ENCODE measurements at places on chromosomes 1 and 21. TPM values are rescaled to one million over a fixed set of nuclear protein-coding genes. Genes with fewer than 3 reads are reported as not detected.

GRCh38 chr1:158053276-158053675, 59.8 kb downstream of the KIRREL1 start:
- no peaks in the 10 kb centered on the region for H3K27me3 ChIP-seq
- H3K27ac ChIP-seq, result no peak overlapping the region
- H3K4me1 ChIP-seq, result peaks cover 28% of the 10 kb centered on the region

GRCh38 chr1:174964261-174964971, 35.3 kb upstream of the CACYBP start:
- no peaks in the 10 kb centered on the region for H3K36me3 ChIP-seq
- H3K27ac ChIP-seq, result peak overlapping the region; percentile 74
- H3K27me3 ChIP-seq, result no peaks in the 10 kb centered on the region
- peak; percentile 79 for DNase-seq
- peaks cover 10% of the 10 kb centered on the region for H3K4me1 ChIP-seq

GRCh38 chr21:40936178-40936577, 89.2 kb upstream of the DSCAM start:
- H3K4me1 ChIP-seq, result peaks cover 11% of the 10 kb centered on the region
- no peaks in the 10 kb centered on the region for H3K27me3 ChIP-seq
- H3K36me3 ChIP-seq, result no peaks in the 10 kb centered on the region

- H3K4me3 ChIP-seq, result no peak overlapping the region
- no peak for DNase-seq
- H3K27ac ChIP-seq, result no peak overlapping the region
Measured at GRCh38 chr1:196160066-196160795, 448.0 kb downstream of the KCNT2 start.

DNA sequence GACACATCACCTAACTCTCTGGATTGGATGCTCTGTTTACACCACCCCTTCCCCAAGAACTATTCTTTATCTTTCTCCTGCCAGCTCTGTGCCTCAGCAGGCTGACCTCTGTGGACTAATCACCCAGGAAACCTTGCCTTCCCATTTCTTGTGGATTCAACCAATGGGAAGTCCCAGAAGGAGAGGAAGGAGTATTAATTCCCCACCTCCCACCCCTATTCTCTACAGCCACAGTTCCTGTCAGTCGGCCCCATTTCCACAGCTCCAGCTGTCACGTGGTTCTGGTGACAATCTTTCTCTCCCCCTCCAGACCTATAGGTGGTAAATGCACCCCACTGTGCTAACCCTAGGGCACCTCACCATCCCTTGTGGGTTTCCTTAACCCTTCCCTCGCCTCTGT, 46.8 kb upstream of the SSBP3 start:
- no peak overlapping the region for H3K4me3 ChIP-seq
- H3K27ac ChIP-seq, result no peak overlapping the region
- no peaks in the 10 kb centered on the region for H3K36me3 ChIP-seq
- H3K27me3 ChIP-seq, result no peaks in the 10 kb centered on the region
- H3K4me1 ChIP-seq, result no peaks in the 10 kb centered on the region

- H3K27ac ChIP-seq, result peak overlapping the region; percentile 78
- H3K4me3 ChIP-seq, result no peak overlapping the region
- peaks cover 44% of the 10 kb centered on the region for H3K4me1 ChIP-seq
- no peaks in the 10 kb centered on the region for H3K27me3 ChIP-seq
- peaks cover 10% of the 10 kb centered on the region for H3K36me3 ChIP-seq
- no peak for DNase-seq
Measured at GRCh38 chr1:15431571-15431948, 6.7 kb upstream of the CTRC start.

- peaks cover 8% of the 10 kb centered on the region for H3K27me3 ChIP-seq
- peak; percentile 84 for DNase-seq
- no peak overlapping the region for H3K4me3 ChIP-seq
- peaks cover 79% of the 10 kb centered on the region for H3K4me1 ChIP-seq
Measured at GRCh38 chr1:41404308-41404761, 43.1 kb downstream of the FOXO6 start.

GRCh38 chr1:82483146-82483545, 682.4 kb downstream of the ADGRL2 start:
- no peak overlapping the region for H3K27ac ChIP-seq
- H3K27me3 ChIP-seq, result no peaks in the 10 kb centered on the region
- no peak for DNase-seq
- no peak overlapping the region for H3K4me3 ChIP-seq
- H3K36me3 ChIP-seq, result no peaks in the 10 kb centered on the region

DNA sequence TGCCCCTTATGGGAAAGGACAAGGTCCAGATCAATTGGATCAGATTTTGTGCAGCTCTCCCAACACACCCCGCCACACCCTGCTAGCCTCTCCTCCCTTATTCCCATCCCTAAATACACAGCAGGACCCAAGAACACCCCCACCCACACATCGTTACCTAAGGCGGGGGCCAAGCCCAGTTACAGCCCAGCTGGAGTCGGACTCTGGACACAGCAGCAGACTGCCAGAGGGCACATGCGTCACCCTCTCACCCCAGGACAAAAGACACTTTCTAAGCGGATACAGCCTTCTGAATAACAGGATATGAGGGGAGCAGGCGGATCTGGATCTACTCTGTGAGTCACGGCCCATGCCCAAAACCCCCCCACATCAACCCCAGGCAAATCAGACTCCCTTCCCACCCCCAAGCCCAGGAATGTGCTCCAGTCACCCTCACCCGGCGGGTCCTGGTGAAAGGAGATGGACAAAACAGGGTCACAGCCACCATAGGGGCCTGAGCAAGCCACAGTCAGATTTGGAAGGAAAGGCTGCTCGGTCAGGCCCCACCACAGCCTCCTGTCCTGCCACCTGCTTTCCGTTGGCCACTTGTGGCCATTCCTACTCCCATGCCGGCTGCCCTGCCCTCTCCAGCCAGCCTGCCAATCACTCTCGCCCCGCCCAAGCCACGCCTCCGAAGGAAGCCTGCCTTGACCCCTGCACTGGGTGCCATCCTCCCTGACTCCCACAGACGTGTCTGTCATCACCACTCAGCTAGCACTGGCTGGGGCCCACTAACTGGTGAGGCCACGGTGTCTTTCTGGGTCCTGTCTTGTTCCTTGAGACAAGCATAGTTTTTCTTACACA, 4.0 kb downstream of the S100A16 start:
- H3K4me1 ChIP-seq, result peaks cover 51% of the 10 kb centered on the region
- H3K27me3 ChIP-seq, result no peaks in the 10 kb centered on the region
- peak overlapping the region; percentile 88 for H3K27ac ChIP-seq

DNA sequence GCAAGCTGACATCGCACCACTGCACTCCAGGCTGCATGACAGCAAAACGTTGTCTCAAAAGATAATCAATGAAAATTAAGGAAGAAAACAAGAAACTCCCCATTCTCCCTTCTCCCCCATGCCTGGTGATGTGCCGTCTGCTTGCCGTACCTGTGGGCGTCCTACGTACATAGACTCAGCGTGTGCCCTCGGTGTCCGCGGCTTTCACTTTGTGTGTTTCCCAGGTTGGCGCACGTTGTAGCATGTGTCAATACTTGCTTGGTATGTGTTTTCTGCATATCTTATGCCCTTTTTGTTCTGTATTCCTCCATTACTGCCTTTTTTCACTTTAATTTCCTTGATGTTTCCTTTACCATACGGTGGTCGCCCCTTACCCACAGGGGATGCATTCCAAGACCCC, 53.8 kb downstream of the PCNT start:
- H3K4me1 ChIP-seq, result peaks cover 22% of the 10 kb centered on the region
- no peak overlapping the region for H3K27ac ChIP-seq
- DNase-seq, result no peak
- no peaks in the 10 kb centered on the region for H3K27me3 ChIP-seq

DNA sequence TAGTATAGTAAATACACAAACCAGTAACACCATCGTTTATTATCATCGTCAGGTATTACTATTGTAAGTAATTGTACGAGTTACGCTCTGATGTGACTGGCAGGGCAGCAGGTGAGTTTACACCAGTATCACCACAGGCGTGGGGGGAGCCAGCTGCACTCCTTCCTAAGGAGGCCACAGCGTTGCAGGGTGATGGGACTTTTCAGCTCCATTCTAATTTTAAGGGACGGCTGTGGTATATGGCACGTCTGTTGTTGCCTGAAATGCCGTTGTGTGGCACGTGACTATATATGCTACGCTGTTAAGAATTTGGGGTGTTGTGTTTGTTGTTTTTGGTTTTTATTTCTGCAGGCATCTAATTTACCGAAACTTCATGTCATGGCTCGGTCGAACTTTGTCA, 164.8 kb upstream of the COL6A1 start:
- no peaks in the 10 kb centered on the region for H3K36me3 ChIP-seq
- H3K27ac ChIP-seq, result no peak overlapping the region
- no peak for DNase-seq
- H3K27me3 ChIP-seq, result peaks cover 2% of the 10 kb centered on the region

DNA sequence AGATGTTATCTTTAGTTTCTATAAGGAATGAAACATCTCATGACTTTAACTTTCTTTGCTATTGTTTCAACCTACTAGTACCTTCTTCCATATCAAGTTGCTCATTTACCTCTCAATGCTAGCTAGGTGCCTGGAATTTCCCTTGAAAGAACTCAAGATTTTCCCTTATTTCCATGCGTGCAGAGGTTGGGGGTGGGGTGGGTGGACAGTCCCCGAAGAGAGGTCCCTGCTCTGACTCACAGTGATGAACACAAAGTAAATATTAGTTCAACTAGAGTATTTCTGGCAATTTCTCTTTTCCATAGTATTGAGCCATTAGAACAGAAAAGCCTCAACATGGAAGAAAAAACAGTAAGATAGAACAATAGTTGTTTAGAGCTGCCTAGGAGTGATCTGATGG, 239.0 kb upstream of the ZP4 start:
- H3K36me3 ChIP-seq, result no peaks in the 10 kb centered on the region
- no peaks in the 10 kb centered on the region for H3K27me3 ChIP-seq
- H3K4me1 ChIP-seq, result no peaks in the 10 kb centered on the region
- no peak overlapping the region for H3K4me3 ChIP-seq

GRCh38 chr1:40750451-40750908, 33.1 kb upstream of the KCNQ4 start:
- DNase-seq, result no peak
- H3K27ac ChIP-seq, result no peak overlapping the region
- H3K36me3 ChIP-seq, result peaks cover 49% of the 10 kb centered on the region
- H3K4me1 ChIP-seq, result no peaks in the 10 kb centered on the region
- H3K27me3 ChIP-seq, result no peaks in the 10 kb centered on the region

DNA sequence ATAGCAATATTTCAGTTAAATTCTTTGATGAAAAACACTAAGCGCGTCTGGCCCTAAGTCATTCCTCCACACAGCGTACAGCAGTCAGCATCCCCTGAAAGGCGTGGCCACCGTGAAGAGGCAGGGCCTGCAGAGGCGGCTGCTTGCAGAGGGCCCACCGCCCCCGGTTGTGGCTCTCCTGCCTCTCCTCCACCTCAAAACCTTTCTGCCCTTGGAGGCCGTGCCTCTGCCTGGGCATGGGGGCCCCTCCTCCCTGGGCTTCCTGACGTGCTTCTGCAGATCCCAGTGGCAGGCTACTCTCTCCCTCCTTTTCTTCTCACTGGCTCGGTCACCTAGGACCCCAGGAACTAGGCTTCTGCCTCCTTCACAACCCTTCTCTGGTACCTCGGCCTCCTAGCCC, 16.2 kb downstream of the CLSTN1 start:
- DNase-seq, result no peak
- no peaks in the 10 kb centered on the region for H3K36me3 ChIP-seq
- peaks cover 2% of the 10 kb centered on the region for H3K4me1 ChIP-seq
- no peak overlapping the region for H3K4me3 ChIP-seq

DNA sequence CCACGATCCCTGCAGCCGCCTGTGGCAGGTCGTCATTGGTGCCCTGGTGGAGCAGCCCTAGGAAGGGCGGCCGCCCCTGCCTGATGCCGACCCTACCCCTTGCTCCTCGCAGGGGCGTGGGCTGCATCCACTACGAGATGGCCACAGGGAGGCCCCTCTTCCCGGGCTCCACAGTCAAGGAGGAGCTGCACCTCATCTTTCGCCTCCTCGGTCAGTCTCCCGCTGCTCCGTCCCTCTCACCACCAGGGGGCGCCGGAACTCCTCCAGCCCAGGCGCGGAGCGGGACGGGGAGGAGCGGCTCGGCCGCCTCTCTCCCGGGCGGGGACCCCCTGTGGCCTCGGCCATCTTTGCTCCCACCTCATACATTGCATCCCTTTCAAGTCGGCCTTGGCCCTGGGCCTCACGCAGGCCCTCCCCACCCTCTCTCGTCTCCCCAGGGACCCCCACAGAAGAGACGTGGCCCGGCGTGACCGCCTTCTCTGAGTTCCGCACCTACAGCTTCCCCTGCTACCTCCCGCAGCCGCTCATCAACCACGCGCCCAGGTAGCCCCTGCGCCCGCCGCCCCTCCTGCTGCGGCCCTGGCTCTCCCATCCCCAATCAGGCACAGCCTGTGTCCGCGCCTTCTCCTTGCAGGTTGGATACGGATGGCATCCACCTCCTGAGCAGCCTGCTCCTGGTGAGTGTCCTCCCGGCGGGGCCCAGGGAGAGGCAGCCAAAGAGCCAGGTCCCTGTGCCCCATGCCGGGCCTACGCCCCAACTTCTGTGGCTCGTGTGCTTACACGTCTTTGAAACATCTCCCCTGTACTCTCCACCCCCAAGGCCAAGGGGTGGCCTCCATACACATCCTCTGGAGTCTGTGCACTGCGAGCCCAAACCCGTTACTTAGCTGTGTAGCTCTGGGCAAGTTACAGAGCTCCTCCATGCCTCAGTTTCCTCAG, 24.7 kb downstream of the CDK18 start:
- peak overlapping the region; percentile 41 for H3K4me3 ChIP-seq
- H3K4me1 ChIP-seq, result peaks cover 10% of the 10 kb centered on the region
- no peaks in the 10 kb centered on the region for H3K36me3 ChIP-seq
- DNase-seq, result peak; percentile 85
- no peak overlapping the region for H3K27ac ChIP-seq
- H3K27me3 ChIP-seq, result peaks cover 17% of the 10 kb centered on the region

DNA sequence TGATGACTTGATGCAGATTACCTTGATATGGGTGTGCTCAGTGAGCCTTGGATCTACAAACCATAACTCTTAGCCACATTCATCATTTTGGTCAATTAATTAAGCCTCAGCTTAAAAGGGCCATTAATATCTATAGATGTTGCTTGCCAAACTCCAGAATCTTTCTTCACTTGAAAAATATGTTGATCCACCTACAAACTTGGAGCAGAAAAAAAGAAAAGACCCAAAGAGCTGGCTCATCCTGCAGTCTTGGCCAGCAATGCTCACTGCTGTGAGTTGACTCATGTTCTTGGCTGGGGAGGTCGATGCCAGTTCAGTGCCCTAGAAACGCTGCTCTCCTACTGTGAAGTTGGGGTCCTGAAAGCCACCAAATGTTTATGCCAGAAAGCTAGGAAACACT, 75.4 kb downstream of the DPT start:
- H3K4me3 ChIP-seq, result no peak overlapping the region
- H3K27ac ChIP-seq, result no peak overlapping the region
- no peaks in the 10 kb centered on the region for H3K27me3 ChIP-seq
- H3K36me3 ChIP-seq, result no peaks in the 10 kb centered on the region

- H3K36me3 ChIP-seq, result peaks cover 31% of the 10 kb centered on the region
- no peaks in the 10 kb centered on the region for H3K27me3 ChIP-seq
- no peaks in the 10 kb centered on the region for H3K4me1 ChIP-seq
- DNase-seq, result peak; percentile 18
- H3K27ac ChIP-seq, result no peak overlapping the region
Measured at GRCh38 chr1:220013497-220013896, 32.8 kb downstream of the EPRS1 start.

Gene LCE1E
- not detected for total RNA-seq

Gene TMIGD3
- total RNA-seq, result 0.22 TPM

Gene TSPAN1
- total RNA-seq, result not detected

Gene NSL1
- total RNA-seq, result 35.2 TPM

Gene FCGR2B
- 0.22 TPM for total RNA-seq

Gene IFI44L
- total RNA-seq, result 2.6 TPM

Gene CCDC27
- total RNA-seq, result not detected
